ENCODE measurements at places on chromosomes 4 and X.
A peak's percentile ranks its signal among the peaks of the same experiment; 100 is the strongest.

DNA sequence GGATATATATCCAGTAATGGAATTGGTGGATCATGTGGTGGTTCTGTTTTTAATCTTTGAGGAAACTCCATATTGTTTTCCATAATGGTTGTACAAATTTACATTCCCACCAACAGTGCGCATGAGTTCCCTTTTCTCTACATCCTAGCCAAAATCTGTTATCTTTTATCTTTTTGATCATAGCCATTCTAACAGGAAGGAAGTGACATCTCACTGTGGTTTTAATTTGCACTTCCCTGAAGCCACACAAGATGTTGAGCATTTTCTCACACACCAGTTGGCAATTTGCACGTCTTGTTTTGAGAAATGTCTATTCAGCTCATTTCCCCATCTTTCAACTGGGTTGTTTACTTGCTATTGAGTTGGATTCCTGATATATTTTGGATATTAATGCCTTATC lies 194.9 kb downstream of the CBLL2 start:
- no peak for DNase-seq

- DNase-seq, result no peak
These were observed 23.5 kb downstream of the NDP start for GRCh38 chrX:43949669-43950068.

DNA sequence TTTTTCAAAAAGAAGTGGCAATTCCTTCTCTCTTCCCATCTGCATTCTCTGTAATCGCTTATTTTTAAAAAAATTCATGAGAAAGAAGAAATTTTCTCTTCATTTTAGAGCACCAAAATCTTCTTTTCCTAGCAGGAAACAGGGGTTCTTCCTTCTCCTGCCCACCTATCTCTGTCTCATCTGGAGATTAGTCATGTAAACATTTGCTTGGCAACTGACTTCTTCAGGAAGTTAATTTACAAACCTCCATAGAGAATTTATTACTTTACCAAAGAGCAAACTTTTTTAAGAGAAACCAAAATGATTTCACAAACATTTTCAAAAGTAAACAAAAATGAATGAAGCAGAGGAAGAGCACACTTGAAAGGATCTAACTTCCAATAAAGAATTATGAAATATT lies 13.5 kb downstream of the TTC29 start:
- DNase-seq, result no peak

GRCh38 chrX:18542131-18542530 lies 116.7 kb downstream of the CDKL5 start:
- DNase-seq, result no peak

DNA sequence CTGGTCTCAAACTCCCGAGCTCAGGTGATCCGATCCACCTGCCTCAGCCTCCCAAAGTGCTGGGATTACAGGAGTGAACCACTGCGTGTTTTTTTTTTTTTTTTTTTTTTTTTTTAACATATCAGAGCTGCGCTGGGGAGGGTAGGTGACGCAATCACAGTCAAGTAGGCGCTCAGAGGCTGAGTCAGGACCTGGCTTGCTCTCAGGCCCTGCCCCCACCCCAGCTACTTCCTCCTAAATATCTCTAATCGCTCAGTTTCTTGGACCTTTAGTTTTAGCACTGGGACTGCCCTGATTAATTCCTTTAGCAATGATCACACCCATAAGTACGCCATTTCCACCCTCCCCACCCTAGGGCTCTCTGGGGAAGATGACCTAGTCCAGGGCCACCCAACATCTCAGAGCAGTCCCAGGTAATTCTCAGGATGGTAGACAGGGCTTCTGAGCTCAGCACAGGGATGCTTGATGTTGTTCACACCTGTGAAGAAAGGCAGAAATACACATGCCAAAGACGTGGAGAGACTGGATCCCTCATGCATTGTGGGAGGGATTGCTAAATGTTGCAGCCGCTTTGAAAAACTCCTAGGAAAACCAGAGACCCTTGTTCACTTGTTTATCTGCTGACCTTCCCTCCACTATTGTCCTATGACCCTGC lies 50.2 kb downstream of the DDX3X start:
- peak; percentile 63 for DNase-seq

- DNase-seq, result no peak
These were observed 156.0 kb upstream of the GALNT7 start for GRCh38 chr4:173012608-173013007.

DNA sequence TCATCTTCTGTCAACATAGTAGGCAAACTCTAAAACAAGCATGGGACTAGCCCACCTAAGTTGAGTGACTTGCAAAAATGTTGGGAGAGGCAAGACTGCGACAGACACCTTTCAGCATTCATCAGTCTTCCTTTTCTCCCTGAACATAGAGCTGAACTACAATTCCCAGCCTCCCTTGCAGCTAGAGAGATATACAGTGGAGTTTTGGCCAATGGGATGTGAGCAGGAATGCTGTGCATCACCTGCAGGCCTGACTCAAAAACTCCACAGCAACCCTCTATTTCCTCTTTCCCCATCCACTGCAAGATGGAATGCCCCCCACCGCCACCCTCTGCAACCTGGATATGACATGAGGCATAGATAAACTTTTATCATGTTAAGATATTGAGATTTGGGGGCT lies 66.5 kb downstream of the PDHA1 start:
- no peak for DNase-seq

DNA sequence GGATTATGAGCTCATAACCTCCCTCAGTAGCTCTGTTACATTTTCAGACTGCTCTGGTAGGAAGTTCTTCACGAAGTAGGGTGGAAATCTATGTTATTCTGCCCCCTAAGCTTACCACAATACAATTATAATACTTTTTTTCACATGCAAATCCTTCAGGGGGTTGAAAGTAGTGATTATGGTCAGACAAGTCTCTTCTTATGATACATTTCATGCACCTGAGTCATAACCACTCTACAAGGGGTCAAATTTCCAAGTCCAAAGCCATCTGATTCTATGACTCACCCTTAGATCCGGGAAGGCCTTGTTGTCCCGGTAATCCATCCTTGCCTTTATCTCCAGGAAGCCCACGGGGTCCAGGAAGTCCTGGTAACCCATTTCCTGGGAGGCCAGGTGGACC lies 95.2 kb downstream of the ATG4A start:
- peak; percentile 56 for DNase-seq

Data from ACHN (cell line).